ENCODE measurements at places on chromosomes 11 and 22. TPM values are rescaled to one million over a fixed set of nuclear protein-coding genes. Genes with fewer than 3 reads are reported as not detected.
A peak's percentile ranks its signal among the peaks of the same experiment; 100 is the strongest.

DNA sequence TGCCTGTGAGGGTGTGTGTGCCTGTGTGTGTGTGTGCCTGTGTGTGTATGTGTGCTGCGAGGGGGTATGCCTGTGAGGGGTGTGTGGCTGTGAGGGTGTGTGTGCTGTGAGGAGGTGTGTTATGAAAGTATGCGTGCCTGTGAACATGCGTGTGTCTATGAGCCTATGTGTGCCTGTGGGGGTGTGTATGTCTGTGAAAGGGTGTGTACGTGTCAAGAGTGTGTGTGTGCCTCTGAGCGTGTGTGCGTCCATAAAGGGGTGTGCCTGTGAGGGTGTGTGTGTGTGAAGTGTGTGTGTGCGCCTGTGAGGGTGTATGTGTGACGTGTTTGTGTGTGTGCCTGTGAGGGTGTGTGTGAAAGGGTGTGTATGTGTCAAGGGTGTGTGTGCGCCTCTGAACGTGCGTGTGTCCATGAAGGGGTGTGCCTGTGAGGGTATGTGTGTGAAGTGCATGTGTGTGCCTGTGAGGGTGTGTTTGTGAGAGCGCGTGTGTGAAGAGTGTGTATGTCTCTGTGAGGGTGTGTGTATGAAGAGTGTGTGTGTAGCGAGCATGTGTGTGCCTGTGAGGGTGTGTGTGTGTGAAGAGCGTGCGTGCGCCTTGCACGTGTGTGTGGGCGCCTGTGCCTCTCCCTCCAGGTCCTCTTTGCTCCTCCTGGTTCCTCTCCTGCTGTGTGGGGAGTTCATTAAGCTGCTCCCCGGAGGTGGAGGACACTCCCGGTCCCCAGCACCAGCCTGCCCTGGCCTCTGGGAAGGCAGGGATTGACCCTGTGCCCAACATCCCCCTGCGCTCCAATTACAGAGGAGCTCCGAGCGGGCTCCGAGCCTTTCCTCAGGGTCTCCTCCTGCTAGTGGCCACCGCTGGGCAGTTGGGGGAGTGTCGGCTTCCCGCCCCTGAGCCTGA, 53.3 kb downstream of the CACNA1I start:
- no peak for DNase-seq

DNA sequence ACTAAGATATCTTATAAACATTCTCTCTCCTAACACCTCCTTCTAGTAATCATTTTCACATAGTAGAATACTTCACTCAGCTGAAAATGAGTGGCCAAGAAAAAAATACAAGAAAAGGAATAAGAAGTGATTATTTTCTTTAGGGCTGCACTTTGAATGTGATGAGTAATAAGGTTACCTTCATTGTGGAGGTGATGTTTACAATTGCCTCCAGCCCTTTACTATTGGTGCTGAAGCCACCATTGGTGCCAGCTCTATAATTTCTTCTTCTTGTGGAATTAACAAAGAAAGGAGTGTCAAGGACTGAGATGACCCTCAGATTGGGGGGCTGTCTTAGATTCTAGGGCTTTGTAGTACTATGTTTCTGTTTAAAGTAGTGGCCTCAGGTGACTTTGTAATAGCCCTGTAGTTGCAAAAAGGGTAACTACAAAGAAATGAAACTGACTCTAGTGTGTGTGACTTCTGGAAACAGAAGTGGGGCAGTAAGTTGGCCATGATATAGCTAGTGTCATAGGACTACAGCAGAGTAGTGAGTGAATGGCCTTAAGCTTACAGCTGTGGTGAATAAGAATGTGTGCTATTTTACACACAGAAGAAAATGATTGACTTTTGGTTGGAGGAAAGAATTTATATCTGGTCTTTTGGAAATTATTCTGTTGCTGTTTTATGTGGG, 287.2 kb downstream of the TMEM135 start:
- no peak for DNase-seq

- no peak for DNase-seq
Observed at GRCh38 chr11:35550374-35551036, 25.1 kb upstream of the PAMR1 start.

GRCh38 chr11:107623183-107623582, 32.2 kb downstream of the ELMOD1 start:
- DNase-seq, result no peak

GRCh38 chr11:86159581-86159891, 85.0 kb upstream of the EED start:
- no peak for DNase-seq

CARD16 gene
- 9.0 TPM for polyA plus RNA-seq

LRRC32 gene
- polyA plus RNA-seq, result 21.3 TPM

DNA sequence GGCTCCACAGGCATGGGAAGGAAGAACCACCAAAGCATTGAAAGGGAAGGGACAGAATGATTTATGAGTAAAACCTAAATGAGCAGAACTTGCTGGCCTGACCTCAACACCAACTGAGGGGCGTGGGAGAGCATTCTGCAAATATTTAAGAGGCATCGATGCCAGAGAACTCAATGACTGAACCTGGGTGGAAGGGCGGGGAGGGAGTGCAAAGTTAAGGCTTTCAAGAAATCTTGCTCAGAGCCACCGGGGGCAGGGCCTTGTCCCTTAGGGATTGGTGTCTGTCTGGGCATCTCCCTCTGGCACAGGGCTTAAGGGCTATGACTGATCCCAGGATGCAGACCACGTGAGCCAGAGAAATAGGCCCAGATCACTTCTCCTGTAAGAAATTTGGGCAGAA, 137.1 kb downstream of the ADAMTS15 start:
- no peak for DNase-seq

DNA sequence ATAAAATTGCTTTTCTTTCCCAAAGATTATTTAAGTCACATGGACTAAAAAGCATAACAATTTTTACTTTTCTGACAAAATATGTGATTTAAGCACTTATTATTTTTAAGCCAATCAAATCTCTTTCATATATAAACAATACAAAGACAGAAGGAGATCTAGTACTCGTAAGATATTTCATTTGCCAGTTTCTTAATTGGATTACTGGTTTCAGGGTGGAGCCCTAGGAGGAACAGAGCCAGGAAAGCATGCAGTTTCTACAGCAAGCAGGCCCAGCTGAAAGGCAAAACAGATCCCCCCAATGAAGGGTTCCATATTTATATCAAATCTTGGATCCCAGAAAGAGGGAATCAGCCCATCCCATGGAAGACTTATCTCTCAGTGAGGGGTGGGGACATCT, 177.0 kb downstream of the KIF18A start:
- DNase-seq, result no peak

DNA sequence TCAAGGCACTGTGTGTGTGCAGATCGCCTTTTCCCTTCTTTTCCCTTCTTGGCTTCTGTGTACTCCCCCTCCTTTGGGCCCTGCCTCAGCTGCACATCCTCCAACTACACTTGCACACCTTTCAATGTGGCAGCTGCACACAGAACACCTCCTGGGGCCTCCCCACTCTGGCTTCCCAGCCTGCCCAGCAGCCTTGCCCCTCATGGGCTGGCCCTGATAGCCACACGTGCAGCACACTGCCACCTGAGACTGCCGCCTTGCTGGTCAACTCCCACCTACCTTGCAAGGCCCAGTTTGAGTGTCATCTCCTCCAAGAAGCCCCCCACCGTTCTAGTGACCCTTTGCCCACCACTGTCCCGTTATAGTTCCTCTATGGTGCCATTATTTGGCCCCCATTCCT, 77.3 kb upstream of the ARFGAP3 start:
- no peak for DNase-seq

XKR3 gene
- not detected for polyA plus RNA-seq

GRCh38 chr11:19316434-19316833, 75.7 kb upstream of the E2F8 start:
- DNase-seq, result peak; percentile 33
